ENCODE measurements at places on chromosomes 2 and 18. TPM values are rescaled to one million over a fixed set of nuclear protein-coding genes. Genes with fewer than 3 reads are reported as not detected.

GRCh38 chr2:134224005-134224404 lies 29.9 kb upstream of the MGAT5 start:
- no peak for DNase-seq

GRCh38 chr2:200296118-200296517 lies 10.4 kb upstream of the SPATS2L start:
- DNase-seq, result no peak

Gene C2orf78
- not detected for total RNA-seq

Gene GNAL
- total RNA-seq, result 1.5 TPM

- no peak for DNase-seq
Observed at GRCh38 chr2:138531913-138532312, 30.3 kb downstream of the SPOPL start.

Gene CCDC102B
- total RNA-seq, result 5.2 TPM

DNA sequence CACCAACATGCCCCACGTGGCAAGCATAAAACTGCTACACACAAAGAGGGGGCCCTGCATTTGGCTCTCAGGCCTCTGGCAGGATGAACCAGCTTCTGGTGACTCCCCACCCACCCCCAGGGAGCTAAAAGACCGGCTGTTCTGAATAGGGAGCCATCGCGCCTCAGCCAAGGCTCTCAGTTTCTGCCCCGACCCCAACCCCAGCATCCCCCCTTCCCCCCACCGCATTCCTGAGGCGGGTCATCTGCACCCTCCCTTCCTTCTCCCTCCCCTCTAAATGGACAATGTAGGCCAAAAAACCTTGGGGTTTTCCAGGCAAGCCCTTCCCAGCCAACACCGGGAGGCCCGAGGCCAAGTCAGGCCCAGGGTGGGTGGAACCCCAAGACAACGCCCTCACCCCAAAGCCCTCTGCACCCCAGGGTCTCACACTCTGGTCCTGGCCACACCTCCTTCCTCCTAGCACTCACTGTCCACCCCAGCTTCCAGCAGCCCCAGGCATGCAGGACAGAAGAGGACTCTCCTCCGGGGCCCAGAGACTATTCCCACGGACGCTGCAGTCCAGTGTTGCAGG lies 5.7 kb downstream of the CYP26B1 start:
- peak; percentile 19 for DNase-seq

Data from left colon (tissue), 2 donors.